ENCODE measurements at places on chromosomes 5 and 9.

- DNase-seq: no peak
Observed at GRCh38 chr9:85290019-85290418, 451.7 kb downstream of the AGTPBP1 start.

DNA sequence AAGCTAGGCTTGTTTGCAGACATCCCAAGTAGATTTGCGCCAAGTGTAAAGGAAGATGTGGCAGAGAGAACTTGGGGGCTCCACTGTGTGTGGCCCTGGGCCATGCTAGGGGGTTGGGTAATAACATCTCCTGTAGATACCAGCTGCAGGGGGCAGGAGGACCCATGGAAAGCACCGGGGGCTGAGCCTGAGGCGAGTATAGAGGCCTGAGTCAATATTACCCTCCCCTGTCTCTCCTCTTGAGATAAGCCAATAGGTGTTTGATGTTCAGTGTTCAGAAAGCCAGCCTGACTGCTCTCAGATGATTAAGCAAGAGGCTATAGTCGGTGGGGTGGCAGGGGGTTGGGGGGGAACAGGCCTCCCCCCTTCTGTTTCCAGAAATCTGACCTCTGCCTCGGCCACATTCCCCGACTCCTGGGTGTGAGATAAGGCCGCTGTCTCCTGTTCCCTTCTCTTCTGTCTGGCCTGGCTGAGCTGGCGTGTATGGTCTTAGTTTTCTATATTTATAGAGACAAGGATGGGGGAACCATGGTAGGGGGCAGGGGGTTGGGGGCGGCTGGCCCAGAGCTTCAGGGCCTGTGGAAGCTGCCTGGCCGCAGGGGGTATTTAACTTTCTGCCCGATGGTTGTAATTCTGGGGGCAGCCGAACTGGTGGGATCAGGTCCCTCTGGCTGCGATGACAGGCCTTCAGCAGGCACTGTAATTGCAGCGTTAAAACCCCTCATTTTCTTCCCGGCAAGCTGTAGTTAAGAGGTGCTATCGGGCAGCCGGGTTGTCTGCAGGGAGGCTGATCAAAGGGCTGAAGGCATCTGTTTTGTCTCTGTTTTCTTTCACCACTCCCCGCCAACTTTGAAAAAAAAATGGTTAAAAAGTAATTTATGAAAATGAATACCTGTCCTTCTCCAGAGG, 292.0 kb downstream of the NSG2 start:
- DNase-seq: no peak

GRCh38 chr9:133457233-133457632, 2.5 kb upstream of the CACFD1 start:
- no peak for DNase-seq

- DNase-seq: no peak
Observed at GRCh38 chr5:180133551-180133950, 62.0 kb upstream of the RNF130 start.

DNA sequence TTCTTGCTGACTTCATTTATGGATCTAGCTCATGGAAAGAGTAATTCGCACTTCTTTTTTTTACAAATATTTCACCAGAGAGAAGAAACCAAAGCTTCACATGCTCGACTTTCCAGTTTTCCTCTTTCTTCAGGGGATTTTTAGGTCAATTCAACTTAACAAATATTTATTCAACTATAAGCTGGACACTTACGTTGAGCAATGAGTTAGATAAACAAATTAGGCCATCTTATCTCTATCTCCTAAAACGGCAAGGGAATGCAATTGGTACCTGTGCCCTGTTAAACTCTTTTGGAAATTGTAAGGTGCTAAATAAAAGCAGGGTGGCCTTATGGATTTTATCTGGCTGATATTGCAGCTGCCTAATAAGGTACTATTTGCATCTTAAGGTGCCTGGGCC, 145.1 kb upstream of the RAI14 start:
- DNase-seq: no peak

DNA sequence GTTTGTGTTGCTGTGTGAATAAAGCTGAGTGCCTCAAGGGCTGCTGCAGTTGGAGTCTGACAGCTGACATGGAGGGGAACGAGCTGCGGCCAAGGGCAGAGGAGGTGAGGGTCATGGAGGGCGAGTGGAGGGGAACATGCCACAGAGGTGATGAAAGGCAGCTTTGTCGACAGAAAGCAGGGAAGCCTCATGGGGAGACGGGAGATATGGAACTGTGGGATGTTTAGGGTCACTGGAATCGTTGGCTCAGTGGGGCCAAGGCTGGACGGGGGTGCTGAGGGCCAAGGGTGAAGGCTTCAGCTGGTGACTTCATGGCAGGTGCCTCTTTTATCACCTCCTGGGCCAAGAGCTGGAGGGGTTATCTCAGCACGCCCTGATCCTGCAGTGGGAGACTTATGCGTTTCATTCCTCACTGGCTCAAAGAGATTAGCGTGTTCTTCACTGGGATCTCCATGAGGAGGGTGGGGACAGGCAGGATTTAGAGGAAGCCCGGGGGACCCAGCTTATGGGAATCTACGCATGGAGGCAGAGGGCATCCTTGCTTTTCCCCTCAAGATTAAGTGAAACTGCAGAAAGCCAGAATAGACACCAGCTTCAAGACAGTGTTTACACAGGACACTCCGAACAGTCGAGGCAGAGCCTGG, 42.2 kb downstream of the FAM240B start:
- DNase-seq: no peak

- DNase-seq: no peak
Observed at GRCh38 chr9:121253821-121254501, 14.0 kb upstream of the GSN start.

- DNase-seq: no peak
Observed at GRCh38 chr9:137390553-137391410, 32.2 kb downstream of the EXD3 start.

- no peak for DNase-seq
Observed at GRCh38 chr9:90476058-90476457, 166.6 kb downstream of the DIRAS2 start.

DNA sequence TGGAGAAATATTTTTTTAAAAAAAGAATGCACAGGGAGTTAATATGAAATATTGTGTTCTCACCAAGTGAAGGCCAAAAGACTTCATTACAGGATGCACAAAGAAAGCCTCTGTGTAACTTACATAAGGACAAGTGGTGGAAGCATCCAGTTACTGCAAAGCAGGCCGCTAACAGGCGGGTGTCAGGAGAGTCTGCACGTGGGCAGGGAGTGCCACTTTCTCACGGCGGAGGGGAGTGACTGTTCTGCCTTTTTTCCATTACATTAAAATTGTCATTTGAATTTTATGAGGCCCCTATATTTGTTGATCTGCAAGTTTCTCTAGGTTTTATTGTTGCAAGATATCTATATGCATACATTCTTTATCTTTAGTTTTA, 28.1 kb upstream of the SPATA31E1 start:
- DNase-seq: no peak
